Neural progenitor cell (in vitro differentiated cells): ENCODE measurements at places on chromosomes 16 and 17.

- DNase-seq: no peak
These were observed 9.2 kb downstream of the GRIN2A start for GRCh38 chr16:10172848-10173655.

DNA sequence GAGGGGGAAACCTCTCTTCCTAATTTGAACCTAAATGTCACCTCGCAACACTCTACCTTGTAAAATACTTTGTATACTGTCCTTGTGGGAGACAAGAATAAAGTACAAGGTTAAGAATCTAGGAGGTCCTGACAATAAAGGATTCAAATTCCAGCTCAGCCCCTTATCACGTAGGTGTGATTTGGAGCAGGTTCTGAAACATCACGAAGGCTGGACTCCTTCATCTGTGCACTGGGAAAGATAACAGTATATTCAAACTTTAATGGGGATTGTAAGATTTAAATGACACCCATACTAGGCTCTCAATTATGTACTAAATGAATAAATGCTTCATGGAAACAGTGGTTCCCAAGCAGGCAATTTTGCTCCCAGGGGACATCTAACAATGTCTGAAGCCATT lies 2.1 kb downstream of the TXNDC11 start:
- DNase-seq: no peak

GRCh38 chr17:60712675-60713074 lies 35.0 kb downstream of the BCAS3 start:
- DNase-seq: no peak

DNA sequence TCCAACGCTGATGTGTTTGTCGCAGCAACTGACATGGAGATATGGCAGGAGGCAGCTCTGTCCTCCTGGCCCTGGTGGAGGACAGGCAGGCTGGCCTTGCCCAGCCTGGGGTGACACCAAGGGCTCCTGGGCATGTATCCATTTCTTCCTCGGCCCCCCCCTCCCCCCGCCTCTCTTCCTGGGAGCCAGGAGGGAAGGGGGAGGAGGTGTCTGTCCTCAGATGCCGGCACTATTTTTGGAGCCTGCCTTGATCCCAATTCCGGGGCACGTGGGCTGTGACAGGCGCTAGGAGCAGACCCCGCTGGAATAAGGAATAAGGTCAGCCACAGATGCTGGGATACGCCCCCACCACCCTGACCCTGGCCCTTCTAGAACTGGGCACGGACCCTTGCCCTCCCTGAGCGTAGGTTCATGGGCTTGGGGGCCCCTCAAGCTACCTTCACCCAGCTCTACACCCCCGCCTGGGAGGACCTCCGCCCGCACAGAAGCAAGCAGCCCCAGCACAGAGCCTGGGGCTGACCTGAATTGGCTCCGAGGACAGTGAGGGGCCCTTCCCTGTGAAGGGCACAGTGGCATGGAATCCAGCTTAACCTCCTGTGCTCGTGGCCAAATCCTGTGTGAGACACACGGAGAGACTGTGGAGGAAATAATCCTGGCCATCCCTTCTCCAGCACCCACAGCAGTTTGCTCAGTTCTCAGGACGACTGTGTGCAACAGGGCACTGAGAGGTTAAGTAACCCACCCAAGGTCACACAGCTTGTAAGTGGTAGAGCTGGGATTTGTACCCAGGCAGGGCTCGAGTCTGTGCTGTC lies 24.1 kb downstream of the SEC14L5 start:
- DNase-seq: no peak

DNA sequence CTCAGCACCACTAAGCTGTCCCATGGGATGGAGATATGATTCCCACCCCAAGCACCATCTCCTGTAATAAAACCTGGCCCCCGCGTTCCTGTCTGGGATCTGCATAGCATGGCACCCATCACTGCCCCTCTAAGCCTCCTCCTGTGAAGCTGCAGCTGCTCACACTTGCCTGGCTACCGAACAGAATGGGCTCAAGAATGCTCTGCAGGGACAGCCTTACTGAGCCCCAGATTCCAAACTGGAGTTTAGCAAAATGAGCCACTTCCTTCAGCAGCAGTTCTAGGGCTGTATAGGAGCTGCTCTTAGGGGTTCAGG lies 256.1 kb downstream of the CPPED1 start:
- DNase-seq: no peak

- no peak for DNase-seq
These were observed 26.6 kb downstream of the TPSD1 start for GRCh38 chr16:1282324-1282973.

- no peak for DNase-seq
These were observed 16.5 kb downstream of the TBX2 start for GRCh38 chr17:61416211-61416539.

DNA sequence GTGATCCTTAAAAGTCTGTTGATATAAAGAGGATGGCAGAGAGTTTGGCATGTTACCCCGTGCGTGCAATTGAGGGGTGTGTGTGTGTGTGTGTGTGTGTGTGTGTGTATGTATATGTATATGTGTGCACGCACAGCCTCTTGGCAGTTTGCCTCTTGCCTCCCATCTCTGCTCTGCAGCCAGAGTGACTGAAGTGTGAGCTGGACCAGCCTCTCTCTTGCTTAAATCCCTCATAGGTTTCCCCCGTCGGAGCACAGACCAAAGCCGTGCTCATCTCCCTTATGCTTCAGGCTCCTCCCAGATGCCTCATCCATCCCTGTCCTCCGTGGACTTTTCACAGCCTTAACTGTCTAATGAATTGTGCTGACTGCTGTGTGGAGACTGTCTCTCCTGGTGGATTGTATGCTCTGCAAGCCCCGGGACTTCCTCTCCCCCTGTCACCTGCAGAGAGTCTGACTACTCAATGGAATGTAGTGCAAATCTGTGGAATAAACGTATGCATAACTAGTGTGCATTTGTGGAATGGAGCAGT lies 413.5 kb downstream of the CPPED1 start:
- no peak for DNase-seq

GRCh38 chr17:563616-564015 lies 151.0 kb downstream of the VPS53 start:
- no peak for DNase-seq

GRCh38 chr16:86919578-86920305 lies 341.4 kb downstream of the FOXL1 start:
- no peak for DNase-seq

DNA sequence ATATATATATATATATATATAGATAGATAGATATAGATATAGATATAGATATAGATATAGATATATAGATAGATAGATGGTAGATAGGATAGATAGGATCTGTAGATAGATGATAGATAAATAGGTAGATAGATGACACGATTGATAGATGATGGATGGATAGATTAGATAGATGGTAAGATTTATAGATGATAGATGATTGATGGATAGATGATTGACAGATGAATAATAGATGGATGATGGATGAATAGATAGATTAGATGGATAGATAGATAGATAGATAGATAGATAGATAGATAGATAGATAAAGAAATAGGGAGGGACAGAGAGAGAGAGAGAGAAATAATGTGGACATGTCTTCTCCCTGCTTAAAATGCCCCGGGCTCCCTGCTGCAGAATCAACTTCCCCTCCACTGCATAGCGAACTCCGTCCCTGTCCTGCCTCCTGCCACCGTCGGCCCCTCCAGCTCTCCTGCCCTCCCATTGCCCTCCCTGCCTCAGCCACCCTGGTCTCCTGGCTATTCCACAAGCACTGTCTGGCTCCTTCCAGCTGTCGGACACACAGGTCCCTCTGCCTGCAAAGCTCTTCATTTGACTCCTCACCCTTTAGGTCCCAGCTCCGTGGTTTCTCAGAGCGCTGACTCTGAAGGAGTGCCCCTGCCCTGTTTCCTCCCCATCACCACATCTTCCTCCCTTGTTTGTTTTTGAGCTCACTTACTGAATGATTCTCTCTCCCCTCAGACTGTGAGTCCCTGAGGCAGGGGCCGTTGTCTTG lies 254.0 kb downstream of the KATNIP start:
- DNase-seq: no peak

DNA sequence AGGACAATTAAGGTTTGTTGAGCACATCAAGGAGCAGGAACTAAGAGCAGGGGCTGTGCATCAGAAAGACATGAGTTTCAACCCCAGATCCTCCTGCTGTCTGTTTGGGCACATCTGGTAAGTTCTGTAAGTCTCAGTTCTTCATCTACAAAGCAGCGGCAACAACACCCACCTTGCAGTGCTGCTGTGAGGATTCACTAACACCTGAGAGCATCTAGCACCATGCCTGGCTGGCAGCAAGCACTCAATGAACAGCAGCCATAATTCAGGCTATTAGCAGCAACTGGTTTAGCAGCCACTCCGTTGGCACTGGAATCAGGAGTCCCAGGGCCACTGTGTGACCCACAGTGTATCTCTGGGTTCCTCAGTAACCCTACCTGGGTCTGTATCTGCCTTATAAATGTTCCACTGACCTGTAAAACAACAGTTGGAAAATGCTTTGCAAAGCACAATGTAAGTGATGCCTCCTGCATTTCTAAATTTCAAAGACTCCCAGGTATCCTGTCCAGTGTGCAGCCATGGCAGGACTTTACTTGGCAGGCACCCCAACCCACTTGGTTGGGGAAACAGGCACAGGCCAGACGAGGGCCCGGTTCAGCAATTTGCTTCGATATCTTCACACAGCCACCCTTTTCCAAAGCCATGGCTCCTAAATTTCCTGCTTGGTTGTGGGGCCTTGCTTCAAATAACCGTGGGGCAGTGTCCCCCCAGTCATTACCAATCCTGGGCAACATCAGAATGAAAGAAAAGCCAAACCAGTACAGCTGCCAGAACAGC lies 4.2 kb downstream of the ST3GAL2 start:
- no peak for DNase-seq

GRCh38 chr17:73334771-73335513 lies 23.1 kb upstream of the CDC42EP4 start:
- DNase-seq: no peak

DNA sequence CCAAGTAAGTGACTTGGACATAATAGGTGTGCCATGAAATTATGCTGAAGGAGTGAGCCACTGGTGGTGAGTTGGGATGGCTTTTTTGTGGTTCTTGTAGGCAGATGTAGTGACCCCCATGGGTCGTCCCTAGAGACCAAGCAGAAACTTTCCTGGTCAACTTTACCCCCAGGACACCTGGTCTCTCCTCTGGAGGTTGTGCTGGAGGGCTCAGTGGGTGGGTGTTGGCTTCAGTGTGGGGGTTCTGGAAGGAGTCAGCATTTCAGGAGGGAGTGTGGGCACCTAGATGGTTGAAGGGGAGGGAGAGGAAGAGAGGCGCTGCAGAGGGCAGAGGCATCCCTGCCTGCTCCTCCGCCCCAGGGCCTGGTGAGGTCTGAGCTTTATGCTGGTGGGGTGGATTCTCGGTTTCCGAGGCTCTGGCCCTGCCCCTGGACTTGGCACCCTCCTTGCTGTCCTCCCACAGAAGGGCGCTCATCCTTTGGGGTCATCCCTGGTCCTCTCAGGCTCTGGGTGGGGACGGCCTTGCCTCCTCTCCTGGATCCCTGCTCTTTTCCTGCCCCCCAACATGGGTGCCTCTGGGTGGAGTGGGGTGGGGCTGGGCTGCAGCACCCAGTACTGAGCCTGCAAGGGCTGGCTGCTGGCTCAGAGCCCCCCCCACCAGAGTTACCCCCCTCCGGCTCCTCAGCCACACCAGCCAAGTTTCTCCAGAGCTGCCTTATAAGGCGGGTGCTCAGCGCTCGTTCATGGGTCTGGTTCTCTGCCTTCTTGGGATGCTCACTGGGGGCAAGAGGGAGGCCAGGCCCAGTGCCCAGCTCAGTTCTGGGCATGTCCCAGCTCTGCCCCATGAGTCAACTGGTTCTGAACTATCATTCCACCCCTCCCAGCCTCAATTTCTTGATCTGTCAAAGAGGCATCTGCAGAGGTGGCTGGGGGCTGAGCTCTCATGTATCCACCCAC lies 266.8 kb downstream of the SEC14L1 start:
- no peak for DNase-seq

DNA sequence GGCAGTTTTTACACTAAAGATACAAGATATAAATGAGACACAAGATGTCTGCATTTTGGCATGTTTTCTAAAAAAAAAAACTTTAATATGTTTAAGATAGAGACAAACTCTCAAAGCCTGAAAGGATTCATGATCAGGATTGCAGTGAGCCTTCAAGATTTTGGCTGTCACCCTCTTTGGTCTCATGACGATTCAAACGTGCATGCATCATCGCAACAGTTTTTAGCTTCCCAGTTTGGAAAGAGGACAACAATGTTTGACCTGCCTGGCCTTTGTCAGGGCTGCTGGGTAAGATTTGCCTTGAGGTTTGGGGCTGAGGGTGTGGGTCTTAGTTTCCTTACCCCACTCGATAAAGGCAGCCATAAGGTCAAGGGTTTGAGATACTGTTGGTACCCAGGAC lies 134.1 kb downstream of the RGS9 start:
- DNase-seq: no peak

DNA sequence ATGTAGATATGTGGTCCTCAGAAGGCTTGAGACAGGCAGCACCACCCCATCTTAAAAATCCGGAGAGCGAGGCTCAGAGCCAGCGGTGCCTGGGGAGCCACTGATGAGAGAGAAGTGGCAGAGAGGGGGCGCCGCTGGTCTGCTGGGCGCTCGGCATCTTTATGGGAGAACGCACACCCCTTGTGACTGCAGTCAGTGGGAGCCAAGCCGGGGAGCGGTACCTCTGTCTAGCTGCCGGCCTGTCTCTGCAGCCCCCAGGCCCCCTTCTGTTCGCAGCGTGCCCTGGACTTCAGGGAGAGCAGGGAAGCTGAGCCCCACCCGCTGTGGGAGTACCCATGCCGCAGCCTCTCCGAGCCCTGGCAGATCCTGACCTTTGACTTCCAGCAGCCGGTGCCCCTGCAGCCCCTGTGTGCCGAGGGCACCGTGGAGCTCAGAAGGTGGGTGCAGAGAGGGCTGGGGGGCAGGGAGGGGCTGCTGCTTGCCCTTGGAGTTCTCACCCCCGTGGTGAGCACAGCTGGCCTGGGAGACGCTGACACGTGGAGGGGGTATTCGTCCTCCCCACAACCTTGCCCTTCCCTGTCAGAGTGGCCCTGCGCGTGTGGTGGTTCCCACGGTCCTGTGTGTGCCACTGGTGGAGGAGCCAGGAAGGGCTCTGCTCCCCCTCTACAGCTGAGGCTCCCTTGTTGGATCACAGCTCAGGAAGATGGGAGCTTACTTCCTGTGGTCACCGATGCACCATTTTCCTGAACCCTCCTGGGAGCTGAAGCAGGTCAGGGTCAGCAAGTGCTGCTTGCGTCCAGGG lies 44.8 kb downstream of the PRMT7 start:
- peak; percentile 45 for DNase-seq

DNA sequence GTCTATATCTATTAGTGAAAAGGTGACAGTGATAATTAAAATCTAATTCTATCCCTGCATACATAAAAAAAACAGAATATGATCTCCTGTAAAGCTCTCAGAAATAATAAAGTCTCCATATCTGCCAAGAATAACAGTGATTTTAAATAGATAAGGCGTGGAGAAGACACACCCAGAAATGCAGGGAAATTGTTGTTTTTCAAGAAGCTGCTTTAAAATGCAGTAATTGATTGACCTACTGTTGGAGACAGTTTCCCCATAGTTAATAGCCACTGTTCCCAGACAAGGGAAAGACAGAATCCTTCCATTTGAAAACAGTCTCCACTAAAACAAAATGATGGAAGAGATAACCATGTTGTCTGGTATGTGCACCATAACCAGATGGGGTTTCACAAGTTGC lies 571.5 kb upstream of the CDH5 start:
- DNase-seq: no peak

GRCh38 chr17:79183043-79183292 lies 108.3 kb downstream of the ENGASE start:
- DNase-seq: no peak

GRCh38 chr16:75266738-75267630 lies 15.6 kb upstream of the BCAR1 start:
- no peak for DNase-seq

GRCh38 chr17:44598932-44599297 lies 41.6 kb downstream of the FZD2 start:
- no peak for DNase-seq
